ENCODE measurements at places on chromosomes 3 and 15.

DNA sequence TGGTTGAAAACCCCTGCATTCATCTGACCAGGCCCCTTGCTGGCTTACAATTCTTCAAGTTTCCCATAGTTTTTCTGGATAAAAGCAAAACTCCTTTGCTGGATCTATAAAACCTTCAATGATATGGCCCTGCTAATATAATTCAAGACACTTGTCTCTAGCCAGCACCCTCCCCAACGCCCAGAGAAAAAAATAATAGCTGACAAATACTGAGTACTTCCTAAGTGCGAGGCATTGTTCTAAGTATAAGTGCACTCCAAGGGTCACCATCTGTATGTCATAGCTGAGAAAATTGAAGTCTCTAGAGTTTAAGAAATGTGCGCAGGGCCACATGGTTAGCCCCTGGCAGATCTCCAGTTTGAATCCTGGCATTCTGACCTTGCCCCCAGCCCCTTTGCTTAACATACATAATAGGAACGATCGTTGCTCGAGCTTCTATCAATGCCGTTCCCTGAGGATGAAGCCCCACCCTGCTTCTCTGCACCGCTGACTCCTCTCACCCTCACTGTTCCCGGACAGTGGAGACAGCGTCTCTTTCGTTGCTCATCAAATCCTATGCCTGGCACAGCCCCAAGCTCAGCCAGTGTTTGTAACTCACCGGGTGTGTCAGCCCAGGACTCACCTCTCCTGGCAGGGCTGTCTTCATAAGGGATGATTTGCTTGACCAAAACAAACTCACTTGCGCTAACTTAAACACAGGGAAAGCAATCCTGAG, 377.1 kb upstream of the PROK2 start:
- no peak for DNase-seq

GRCh38 chr15:73686781-73687256, 2.6 kb downstream of the CD276 start:
- no peak for DNase-seq

- DNase-seq, result no peak
Observed at GRCh38 chr3:148084931-148085330, 612.8 kb upstream of the AGTR1 start.

- no peak for DNase-seq
Observed at GRCh38 chr15:82963471-82964341, 11.2 kb upstream of the HOMER2 start.

DNA sequence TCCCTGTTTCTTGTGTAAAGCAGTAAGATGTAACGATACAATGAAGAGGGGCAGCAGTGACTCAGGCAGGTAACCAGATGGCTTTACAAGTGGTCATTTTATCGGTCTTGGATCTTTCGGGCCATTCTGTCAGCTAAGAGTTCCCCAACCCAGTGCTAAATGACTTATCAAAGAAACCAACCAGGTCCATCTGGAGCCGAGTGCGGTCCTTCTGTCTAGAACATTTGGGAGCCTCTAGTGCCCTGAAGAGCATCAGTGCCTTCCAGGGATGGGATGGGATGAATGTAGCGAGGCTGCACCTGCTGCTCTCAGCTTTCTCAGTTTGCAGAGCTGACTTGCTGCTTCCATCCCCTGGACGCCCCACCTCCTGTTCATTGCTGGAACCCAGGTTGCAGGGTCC, 131.7 kb upstream of the AGBL1 start:
- no peak for DNase-seq

GRCh38 chr3:88180398-88180999, 30.7 kb downstream of the C3orf38 start:
- no peak for DNase-seq

DNA sequence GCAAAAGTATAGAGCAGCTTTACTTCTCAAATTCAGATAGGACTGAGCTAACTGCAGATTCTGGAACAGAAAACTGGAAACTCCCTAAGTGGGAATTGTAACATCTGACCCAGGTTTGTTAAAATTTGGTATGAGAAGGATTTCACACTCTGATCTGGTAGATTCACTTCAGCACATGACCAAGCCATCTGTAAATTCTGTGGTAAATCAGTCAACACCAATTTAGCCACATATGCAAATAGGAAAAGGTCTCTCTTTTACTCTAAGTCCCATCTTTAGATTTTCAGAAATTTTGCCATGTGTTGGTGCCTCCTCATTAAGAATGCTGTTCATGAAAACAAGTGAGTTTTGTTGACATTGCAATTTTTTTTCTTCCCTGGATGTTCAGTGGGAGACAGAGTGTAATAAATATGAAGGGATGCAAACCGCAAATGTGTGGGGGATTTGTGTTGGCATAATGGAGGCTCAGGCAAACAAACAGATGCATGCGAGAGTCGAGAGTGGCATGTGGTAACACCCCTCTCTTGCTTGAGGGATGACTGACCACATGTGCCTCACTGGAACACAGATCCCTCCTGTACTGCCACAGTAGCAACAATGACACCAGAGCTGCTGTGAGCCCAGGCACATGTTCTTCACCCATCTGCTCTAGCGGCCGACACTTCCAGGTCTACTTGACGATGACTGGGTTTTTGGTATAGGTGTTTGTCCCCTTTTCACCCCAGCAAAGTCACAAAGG, 146.6 kb downstream of the FEZF2 start:
- no peak for DNase-seq

DNA sequence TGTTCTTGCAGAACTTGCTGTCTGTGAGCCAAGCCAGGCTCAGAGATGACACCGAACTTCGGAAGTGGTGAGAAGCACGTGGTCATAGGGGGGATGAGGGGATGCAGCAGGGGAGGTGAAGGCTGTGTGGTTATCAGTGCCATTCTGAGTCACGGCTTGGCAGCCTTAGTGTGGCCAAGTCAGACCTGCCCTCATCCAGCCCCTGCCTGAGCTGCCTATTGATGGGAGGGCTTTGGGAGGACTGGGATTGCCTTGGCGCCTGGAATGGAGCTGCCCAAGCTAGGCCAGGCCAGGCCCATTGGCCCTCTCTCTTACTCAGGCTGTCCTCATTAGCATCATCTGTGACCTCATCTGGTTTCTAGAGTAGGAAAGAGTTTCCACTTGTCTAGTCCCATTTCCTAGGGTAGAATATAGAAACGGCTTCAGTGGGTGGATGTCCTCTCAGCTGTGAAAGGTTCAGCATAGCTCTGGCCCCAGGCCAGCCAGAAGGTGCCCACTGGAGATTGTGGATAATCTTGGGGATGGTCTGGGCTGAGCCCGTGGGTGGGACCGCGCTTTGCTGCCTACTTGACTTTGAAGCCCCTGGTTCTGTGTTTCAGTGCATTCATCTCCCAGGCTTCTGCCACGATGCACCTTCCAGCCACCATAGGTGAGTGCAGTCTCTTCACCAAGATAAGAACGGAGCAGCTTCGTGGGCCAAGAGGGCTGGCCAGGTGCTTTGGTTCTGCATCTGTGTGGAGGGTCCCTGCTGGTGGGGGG, 7.2 kb downstream of the FAH start:
- no peak for DNase-seq

DNA sequence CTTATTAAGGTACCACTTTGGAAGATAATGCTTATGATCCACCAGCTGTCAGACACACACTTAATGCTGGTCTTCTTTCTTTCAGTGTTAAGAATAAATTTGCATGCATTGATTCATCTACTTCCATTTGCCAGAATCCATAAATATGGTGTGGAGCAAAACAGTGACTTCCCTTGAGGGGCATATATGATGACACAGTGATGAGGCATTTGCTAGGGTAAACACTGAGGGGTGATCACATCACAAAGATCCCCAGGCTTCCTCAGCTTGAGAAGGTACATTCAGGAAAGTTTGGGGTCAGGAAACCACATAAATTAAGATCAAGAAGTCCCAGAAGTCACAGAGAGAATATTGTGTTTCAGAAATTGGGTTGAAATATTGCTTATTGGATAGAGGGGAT, 9.9 kb upstream of the ZBED2 start:
- no peak for DNase-seq

GRCh38 chr3:21417991-21418390, 333.0 kb downstream of the ZNF385D start:
- DNase-seq, result no peak

GRCh38 chr3:152839511-152839910, 4.6 kb downstream of the P2RY1 start:
- no peak for DNase-seq

- no peak for DNase-seq
Observed at GRCh38 chr3:135090020-135090717, 295.1 kb downstream of the EPHB1 start.

DNA sequence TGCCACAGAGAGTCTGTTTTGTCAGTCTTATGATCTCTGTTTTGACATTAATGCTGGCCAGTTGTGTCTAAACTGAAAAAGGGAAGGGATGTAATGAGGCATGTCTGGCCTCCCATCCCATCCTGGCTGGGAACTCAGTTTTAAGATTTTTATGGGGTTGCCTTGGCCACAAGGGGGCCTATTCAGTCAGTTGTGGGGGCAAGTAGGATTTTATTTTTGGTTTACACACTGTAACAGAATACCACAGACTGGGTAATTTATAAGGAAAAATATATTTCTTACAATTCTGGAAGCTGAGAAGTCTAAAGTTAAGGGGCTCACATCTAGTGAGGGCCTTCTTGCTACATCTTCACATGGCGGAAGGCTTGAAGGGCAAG, 129.8 kb downstream of the TMEM108 start:
- no peak for DNase-seq

GRCh38 chr15:89416339-89417183, 79.8 kb downstream of the RHCG start:
- no peak for DNase-seq

DNA sequence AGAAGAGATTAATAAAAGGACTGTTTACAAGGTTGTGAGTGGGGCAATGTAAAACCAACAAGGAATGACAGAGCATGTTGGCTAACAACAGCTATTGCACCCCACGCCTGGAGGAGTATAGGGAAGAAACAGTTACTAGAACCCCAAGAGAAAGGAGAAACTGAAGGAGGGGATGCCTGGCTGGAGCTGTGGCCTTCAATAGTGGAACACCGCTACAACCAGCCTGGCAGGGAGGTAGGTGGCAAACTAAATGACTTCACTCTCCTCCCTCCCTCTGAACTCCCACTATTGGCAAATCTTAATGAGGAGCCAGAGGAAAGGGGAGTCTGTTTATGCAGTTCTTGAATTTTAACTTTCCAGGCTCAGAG, 7.2 kb upstream of the CD47 start:
- DNase-seq, result no peak

DNA sequence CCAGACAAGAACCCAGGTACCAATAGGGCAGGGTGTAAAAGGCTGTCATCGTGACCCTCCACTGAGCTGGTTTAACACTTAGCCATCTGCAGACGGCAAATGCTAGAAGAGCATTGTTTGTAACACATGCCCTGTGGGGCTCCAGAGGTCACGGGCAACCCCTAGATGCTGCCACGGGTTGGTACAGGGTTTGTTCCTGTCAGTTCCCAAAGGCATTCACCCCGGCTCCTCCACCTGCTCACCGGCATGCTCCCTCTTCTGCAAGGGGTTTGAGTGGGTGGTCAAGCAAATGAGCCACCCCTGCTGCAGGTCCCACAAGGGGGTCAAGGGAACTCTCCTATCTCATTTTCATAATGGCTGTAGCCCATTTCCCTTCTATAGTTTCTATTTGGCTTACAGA, 229.3 kb downstream of the ZPLD1 start:
- no peak for DNase-seq

- no peak for DNase-seq
Observed at GRCh38 chr3:86830566-86830965, 160.4 kb downstream of the VGLL3 start.

- DNase-seq, result no peak
Observed at GRCh38 chr3:129228891-129229585, 20.4 kb upstream of the COPG1 start.

GRCh38 chr3:117017135-117017894, 307.7 kb downstream of the TUSC7 start:
- no peak for DNase-seq

DNA sequence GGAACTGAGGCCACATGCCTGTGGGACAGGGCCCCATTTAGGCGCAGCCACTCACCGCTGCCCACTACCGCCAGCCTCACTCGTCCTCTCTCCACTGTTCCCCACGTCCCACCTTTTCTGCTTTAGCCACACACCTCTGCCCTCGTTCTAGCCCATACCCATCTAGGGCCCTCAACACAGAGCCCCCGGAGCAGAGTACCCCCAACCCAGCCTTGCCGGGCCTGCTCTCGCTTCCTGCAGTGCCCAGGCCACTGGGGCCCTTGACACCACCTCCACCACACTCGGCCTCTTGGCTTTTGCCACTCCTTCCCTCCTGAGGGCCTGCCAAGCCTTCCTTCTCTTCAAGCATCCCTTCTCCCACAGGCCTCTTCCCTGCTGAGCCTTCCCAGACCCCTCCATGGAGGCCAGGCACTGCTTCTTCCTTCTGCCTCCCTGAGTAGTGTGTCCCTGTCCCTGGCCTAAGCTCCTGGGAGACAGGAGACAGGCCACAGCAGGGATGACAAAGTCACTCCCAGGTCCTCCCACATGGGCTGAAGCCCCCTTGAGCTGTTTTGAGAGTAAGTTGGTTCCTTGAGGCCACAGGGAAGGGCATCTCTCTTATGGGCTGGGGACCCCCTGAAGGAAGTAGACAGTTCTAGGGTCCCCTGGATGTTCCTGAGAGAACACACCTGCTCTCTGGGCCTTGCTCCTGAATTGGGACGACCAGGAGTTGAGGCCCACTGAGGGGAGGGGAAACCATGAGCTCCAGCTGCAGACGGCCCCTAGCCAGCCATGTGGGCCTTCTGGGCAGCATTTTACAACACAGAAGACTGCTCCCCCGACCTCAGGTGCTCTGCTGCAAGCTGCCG, 4.4 kb downstream of the PRSS50 start:
- no peak for DNase-seq

DNA sequence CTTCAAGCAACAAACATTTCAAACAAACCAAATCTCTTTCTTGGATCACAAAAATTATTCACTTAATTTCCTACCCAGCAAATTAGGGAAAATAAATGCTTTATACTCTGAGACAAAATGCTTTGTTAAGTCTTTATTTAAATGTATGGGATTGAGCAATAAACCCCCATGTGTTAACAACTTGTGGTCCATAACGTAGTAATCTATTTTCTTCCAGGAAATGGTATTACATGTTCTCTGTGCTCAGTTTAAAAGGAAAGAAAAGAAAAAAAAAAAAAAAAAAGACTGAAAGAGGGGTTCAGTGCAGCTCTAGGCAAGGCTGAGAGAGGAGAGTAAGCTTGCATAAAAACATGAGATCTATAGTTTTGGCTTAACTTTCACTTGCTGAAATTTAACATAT, 102.3 kb downstream of the PIK3CB start:
- DNase-seq, result no peak

GRCh38 chr3:26307192-26307591, 315.4 kb upstream of the LRRC3B start:
- DNase-seq, result no peak

GRCh38 chr15:73200339-73200738, 148.1 kb downstream of the NEO1 start:
- no peak for DNase-seq

DNA sequence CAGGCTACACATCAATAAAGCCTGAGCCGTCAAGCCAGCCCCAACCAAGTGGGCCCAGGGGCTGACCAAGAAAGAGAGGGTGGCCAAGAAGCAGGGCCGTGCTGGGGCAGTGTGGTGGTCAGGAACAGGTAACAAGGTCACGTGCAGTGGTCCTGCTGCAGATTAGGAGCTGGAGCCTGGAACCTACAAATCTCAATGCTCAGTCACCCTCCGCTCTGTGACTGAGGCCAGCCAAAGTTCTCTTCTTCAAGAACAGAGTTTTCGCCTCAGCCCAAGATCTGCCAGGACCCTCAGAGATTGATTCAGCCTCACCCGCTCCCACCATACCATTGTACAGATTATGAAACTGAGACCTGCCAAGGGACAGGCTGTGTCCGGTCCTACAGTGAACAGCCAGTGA, 26.9 kb downstream of the GRAMD2A start:
- peak; percentile 48 for DNase-seq
